Activated T-helper 1 cell treated with anti-CD3 and anti-CD28 coated beads, Interleukin-12 subunit alpha, Interleukin-12 subunit beta, Interleukin-2, Interleukin-4 antibody, amounts not matched to agents 30 ng/mL and 10 ng/mL and 1 ng/mL, durations not matched to agents 14 hours and 24 hours and 36 hours (primary cell): ENCODE measurements at places on chromosomes 4 and X.

GRCh38 chr4:116389139-116389538, 696.2 kb downstream of the TRAM1L1 start:
- DNase-seq: no peak
- no peaks in the 10 kb centered on the region for H3K36me3 ChIP-seq
- H3K4me1 ChIP-seq: no peaks in the 10 kb centered on the region
- no peak overlapping the region for H3K27ac ChIP-seq
- H3K27me3 ChIP-seq: no peaks in the 10 kb centered on the region
- no peak overlapping the region for H3K4me3 ChIP-seq

DNA sequence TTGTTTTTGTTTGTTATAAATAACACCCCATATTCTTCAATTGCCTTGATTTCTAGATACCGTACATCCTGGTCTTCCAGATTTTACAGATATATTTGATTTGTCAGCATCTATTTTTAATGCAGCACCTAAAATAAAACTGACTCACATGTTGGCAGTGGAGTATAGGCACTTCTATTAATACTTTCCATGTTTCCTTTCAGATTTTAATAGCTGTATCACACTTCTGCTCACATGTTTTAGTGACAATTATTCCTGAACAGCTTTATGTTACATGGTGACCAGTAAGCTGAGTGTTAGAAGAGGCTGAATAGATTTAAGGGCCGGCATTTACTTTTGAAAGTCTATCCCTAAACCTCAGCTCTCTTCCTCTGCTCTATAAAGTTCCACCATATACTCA, 46.1 kb downstream of the C4orf46 start:
- no peaks in the 10 kb centered on the region for H3K4me1 ChIP-seq
- H3K36me3 ChIP-seq: no peaks in the 10 kb centered on the region
- H3K27me3 ChIP-seq: peaks cover 10% of the 10 kb centered on the region
- no peak overlapping the region for H3K4me3 ChIP-seq

GRCh38 chr4:175253184-175253902, 335.2 kb downstream of the ADAM29 start:
- no peaks in the 10 kb centered on the region for H3K27me3 ChIP-seq
- H3K4me1 ChIP-seq: no peaks in the 10 kb centered on the region
- H3K36me3 ChIP-seq: no peaks in the 10 kb centered on the region
- no peak for DNase-seq

DNA sequence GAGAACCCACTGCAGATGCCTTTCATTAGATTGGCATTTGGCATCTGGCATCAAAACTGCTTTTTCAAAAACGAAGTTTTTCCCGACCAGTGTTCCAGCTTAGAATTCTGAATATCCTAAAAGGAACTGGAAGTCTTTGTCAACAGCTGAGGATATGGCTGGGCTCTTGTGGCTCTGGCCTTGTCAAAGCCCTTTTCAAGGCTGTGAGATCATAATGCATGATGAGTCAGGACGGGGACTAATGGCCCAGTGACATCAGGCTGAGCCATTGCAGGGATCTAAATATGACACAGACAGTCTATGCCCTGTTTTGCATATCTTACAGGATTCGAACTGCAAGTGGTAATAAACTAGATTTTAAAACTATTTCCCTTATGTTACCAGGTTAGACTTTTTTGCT, 306.4 kb downstream of the PTTG2 start:
- H3K4me3 ChIP-seq: no peak overlapping the region
- no peaks in the 10 kb centered on the region for H3K36me3 ChIP-seq
- H3K27me3 ChIP-seq: peaks cover 5% of the 10 kb centered on the region

- DNase-seq: no peak
- H3K4me3 ChIP-seq: no peak overlapping the region
- no peak overlapping the region for H3K27ac ChIP-seq
- no peaks in the 10 kb centered on the region for H3K36me3 ChIP-seq
- H3K4me1 ChIP-seq: no peaks in the 10 kb centered on the region
Observed at GRCh38 chr4:37188100-37188499, 56.4 kb upstream of the NWD2 start.

DNA sequence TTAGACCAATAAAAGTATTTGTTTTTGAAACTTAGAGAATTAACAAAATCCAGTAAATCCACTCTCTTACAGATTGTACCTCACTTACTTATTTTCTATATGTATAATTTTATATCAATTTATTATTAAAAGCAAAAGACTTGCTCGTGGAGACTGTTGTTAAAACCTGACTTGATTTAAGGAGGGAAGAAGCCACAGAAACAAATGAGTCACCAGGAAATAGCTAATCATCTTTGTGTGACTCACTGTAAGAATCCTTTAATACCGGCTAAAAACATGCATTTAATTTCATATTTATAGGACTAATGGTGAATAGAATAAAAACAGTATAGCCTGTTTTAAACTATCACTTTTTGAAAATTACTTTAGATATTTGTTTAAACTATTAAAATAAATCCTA, 29.9 kb upstream of the UBE2NL start:
- no peak for DNase-seq
- no peaks in the 10 kb centered on the region for H3K36me3 ChIP-seq
- no peak overlapping the region for H3K27ac ChIP-seq
- no peaks in the 10 kb centered on the region for H3K27me3 ChIP-seq

- no peaks in the 10 kb centered on the region for H3K4me1 ChIP-seq
- H3K27me3 ChIP-seq: no peaks in the 10 kb centered on the region
- no peak overlapping the region for H3K4me3 ChIP-seq
- H3K27ac ChIP-seq: no peak overlapping the region
- DNase-seq: no peak
Observed at GRCh38 chr4:137310593-137311490, 221.5 kb downstream of the PCDH18 start.

DNA sequence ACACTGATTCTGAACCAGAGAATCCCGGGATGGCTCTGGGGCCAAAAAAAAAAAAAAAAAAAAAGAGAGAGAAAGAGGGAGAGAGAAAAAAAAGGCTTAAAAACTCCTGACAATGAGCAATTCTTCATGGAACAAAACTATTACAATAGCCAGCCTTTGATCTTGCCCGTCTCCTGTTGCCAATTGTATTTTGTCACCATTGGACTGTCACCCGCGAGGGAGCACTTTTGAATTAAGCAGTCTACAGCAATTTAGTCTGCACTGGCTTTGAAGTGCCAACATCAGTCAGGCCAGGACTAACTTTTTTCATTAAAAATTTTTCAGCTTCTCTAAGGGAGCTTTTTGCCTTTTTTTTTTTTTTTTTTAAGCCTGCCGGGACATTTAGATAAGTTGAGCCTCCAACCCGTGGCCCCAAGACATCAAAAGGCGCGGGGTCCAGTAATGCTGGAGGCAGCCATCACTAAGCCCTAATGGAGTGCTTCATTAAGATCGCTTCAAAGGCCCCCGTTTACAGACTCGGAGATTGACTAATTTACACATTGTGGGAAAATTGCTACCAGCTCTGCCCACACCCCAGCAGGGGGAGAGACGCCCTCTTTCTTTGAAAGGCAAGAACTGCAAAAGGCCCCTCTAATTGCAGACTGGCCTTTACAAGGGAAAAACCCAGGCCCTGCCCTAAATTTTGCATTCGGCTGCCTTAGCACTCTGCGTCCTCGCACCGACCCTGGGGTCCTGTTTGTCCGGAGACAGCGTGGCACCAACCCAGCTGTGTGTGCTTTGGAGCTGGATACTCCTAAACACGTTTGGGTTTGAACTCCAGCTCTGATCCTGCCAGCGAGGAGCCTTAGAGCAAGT, 98.1 kb upstream of the MSX1 start:
- H3K27me3 ChIP-seq: no peaks in the 10 kb centered on the region
- no peak for DNase-seq
- H3K36me3 ChIP-seq: no peaks in the 10 kb centered on the region
- H3K27ac ChIP-seq: no peak overlapping the region
- H3K4me1 ChIP-seq: peaks cover 5% of the 10 kb centered on the region
- H3K4me3 ChIP-seq: no peak overlapping the region

GRCh38 chr4:742742-743311, 37.2 kb downstream of the PCGF3 start:
- H3K27ac ChIP-seq: no peak overlapping the region
- no peaks in the 10 kb centered on the region for H3K4me1 ChIP-seq
- peak; percentile 63 for DNase-seq
- H3K36me3 ChIP-seq: peaks cover 5% of the 10 kb centered on the region

- peaks cover 41% of the 10 kb centered on the region for H3K4me1 ChIP-seq
- H3K27me3 ChIP-seq: peaks cover 25% of the 10 kb centered on the region
- no peaks in the 10 kb centered on the region for H3K36me3 ChIP-seq
- no peak overlapping the region for H3K4me3 ChIP-seq
- no peak for DNase-seq
Observed at GRCh38 chr4:140240237-140240636, 86.3 kb upstream of the MAML3 start.

DNA sequence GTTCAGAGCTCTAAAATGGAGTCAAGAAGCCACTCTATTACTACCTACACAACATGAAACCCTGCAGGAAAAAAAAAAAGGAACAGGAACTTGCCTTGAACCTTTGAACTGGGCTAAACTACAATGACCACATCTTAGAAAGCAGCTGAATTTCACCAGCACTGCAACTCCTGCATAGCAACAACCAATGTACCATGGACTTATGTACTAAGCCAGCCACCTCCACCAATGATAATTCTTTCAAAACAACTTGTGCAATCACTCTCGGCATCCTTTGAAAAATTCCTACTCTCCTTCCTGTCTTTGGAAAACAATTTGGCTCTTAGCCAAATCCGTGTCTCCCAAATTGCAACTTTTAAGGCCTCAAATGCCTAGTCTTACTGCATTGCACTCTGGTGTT, 26.8 kb upstream of the FMR1 start:
- H3K4me1 ChIP-seq: no peaks in the 10 kb centered on the region
- DNase-seq: no peak
- no peaks in the 10 kb centered on the region for H3K36me3 ChIP-seq
- no peaks in the 10 kb centered on the region for H3K27me3 ChIP-seq

DNA sequence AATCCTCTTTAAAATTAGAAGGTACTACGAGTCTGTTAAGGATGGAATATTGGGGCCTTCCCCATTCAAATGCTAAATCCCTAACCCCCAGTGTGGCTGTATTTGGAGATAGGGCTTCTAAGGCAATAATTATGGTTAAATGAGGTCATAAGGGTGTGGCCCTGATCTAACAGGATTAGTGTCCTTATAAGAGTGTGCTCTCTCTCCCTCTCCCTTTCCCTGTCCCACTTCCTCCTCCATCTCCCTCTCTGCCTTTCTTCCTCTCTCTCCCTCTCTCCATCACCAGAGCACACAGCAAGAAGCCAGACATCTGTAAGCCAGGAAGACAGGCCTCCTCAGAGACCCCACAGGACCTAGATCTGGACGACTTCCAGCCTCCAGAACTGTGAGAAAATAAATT, 116.9 kb downstream of the COL25A1 start:
- H3K36me3 ChIP-seq: no peaks in the 10 kb centered on the region
- H3K4me1 ChIP-seq: no peaks in the 10 kb centered on the region
- DNase-seq: no peak
- H3K4me3 ChIP-seq: no peak overlapping the region
- no peaks in the 10 kb centered on the region for H3K27me3 ChIP-seq

DNA sequence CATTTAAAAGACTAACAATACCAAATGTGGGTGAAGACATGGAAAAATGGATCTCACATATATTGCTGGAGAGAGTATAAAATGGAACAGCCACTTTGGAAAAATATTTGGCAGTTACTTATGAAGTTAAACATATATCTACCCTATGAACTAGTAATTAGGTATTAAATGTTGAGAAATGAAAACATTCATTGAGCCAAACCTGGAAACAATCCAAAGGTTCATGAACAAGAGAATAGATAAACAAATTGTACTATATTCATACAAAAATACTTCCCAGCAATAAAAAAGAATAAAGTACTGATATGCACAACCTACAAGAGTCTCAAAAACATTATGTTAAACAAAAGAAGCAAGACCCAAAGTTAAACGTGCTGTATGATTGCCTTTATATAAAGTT, 4.0 kb upstream of the EGF start:
- H3K27ac ChIP-seq: no peak overlapping the region
- no peaks in the 10 kb centered on the region for H3K36me3 ChIP-seq
- no peak overlapping the region for H3K4me3 ChIP-seq
- H3K27me3 ChIP-seq: peaks cover 15% of the 10 kb centered on the region
- no peak for DNase-seq

GRCh38 chrX:40081679-40082068, 16.1 kb downstream of the BCOR start:
- no peak overlapping the region for H3K4me3 ChIP-seq
- peaks cover 12% of the 10 kb centered on the region for H3K36me3 ChIP-seq
- H3K27ac ChIP-seq: no peak overlapping the region
- H3K4me1 ChIP-seq: peaks cover 44% of the 10 kb centered on the region
- no peaks in the 10 kb centered on the region for H3K27me3 ChIP-seq

DNA sequence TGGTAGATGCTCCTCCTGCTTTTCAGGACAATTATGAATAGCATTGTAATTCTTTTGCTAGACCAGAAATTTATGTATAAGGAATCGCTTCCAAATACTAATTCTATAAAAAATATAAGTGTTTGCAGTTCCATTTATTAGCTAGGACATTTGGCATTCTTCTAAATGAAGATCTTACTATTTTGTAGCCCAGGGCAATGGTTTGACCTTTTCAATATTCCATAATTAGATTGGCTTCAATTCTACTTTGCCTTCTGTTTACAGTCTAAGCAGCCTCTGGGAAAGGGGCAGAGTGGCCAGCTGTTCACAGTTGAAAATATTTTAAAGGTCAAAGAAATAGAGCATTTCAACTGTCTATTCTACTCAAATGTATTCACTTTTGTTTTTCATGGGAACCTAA, 912.1 kb upstream of the GRIA3 start:
- no peak for DNase-seq
- H3K4me1 ChIP-seq: no peaks in the 10 kb centered on the region
- H3K27ac ChIP-seq: no peak overlapping the region

DNA sequence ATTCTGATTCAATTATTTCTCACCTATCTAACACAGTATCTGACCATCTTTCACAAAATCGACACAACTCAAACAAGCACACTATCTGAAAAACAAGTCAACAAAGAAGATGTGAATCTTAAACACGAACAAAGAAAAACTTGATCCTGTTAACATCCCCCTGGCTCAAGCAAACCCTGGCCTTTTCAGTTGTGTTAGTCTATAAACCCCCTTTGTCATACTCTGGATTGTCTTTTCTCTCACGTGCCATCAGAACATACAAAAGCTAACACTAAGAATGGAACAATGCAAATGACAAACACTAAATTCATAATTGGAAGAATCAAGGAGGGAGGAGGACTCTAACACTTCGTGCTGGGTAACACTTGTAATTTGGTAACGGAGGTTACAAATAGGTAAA, 168.7 kb downstream of the GASK1B start:
- H3K36me3 ChIP-seq: no peaks in the 10 kb centered on the region
- H3K27me3 ChIP-seq: peaks cover 2% of the 10 kb centered on the region
- H3K4me1 ChIP-seq: no peaks in the 10 kb centered on the region
- DNase-seq: no peak
- no peak overlapping the region for H3K4me3 ChIP-seq

- H3K4me3 ChIP-seq: no peak overlapping the region
- no peak overlapping the region for H3K27ac ChIP-seq
- no peak for DNase-seq
- H3K4me1 ChIP-seq: no peaks in the 10 kb centered on the region
- H3K27me3 ChIP-seq: no peaks in the 10 kb centered on the region
Observed at GRCh38 chr4:106679063-106679462, 310.5 kb upstream of the GIMD1 start.

DNA sequence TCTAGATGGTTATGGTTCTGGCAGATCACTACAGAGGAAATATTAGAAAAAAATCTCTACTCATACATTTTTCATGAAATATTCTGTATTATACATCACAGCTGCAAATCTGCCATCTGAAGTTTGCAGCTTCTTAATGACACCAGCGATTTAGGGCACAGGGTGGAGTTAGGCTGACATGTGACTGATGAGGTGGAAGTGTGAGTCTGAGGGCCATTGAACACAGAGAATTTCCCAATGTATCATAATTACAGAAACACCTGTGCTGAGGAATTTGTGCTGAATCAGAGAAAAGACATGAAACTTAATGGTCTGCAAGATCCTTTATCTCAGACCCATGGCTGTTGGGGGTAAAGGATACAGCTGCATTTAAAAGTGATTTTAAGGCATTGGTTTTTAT, 2025.6 kb upstream of the AGA start:
- no peak overlapping the region for H3K27ac ChIP-seq
- H3K4me1 ChIP-seq: no peaks in the 10 kb centered on the region
- no peak for DNase-seq
